LoVo (cell line): ENCODE measurements at places on chromosomes 1 and 21.

GRCh38 chr1:35319988-35320713 is 51.6 kb downstream of the ZMYM4 start:
- no peak for DNase-seq

- no peak for DNase-seq
Observed at GRCh38 chr1:36307601-36308330, 1.6 kb downstream of the SH3D21 start.

- DNase-seq, result no peak
Observed at GRCh38 chr1:34319218-34319617, 142.5 kb downstream of the C1orf94 start.

DNA sequence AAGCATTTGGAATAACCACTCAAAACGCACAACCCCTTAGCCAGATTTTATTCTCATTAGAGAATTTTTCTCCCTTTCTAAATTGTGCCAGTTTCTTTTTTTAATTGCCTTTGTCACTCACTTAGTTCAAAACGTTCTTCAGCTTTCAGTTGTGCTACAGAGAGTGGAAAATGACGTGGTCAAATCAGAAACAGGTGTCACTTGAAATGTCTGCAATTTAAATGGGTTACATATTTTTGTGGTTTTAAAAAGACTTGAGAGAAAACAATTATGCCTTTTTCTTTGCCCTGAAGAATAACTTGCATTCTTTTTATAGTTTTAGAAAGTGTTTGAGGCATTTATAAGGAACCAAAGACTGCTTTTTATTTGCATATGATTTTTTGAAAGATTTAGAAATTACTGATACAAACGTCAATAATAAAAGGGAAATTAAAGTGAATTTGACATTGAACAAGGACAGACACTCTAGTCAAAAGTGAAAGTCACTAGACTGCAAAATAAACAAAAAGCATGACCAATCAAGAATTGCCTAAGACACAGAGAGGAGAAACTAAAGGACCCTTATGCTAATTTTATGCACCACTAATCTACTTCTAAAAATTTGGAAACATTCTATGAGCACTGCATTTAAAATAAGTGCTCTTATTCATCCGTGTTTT is 191.0 kb downstream of the TPR start:
- DNase-seq, result no peak

- no peak for DNase-seq
Observed at GRCh38 chr1:1761504-1762376, 16.5 kb downstream of the NADK start.

DNA sequence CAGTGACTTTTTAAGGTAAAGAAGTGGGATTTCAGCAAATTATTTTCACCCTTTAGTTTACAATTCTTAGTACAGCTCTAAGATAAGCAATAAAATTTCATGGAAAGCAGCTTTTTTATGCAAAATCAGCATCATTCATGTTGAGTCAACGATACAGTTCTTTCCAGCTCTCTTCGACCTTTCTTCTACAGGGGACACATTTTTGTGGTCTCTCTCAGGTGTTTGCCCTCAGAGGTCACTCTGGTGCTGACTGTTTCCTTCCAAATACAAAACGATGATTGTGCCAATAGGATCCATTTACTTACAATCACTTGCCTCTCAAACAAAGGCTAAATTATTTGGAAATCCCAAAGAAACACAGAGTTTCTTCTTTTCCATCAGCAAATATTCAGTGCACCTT is 51.0 kb downstream of the PSMG1 start:
- peak; percentile 39 for DNase-seq

DNA sequence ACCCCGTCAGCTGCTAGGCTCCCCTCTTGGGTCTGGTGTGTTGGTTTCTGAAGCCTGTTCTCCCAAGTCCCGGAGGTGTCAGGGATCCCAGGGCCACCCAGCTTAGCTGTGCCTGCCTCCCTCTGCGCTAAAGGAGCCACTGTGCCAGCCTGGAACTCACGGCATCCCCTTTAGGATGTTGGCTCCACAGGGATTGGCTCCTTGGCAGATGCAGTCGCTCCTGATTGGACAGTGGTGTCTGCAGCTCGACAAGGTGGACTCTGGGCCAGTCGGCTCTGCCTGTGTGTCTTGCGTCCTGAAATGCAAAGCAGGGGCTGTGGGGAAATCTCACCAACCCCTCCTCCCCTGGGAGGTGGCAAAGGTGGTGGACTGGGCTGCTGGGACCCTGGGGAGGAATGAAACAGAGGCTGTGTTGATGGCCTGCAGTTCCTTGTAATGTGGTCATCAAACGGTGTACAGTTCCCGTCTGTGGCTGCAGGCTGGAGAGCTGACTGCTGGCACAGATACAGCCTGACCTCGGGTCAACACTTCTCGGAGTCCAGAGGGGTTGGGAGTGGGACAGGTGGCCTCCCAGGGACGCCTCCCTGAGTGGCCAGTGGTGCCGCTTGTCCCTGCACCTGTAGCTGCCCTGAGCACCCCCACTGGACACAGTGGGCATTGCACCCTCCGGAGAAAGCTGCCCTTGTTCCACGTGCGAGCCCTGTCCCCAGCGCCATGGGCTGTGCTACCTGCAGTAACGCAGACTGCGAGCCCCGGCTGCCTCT is 11.5 kb upstream of the KCNAB2 start:
- no peak for DNase-seq

- no peak for DNase-seq
Observed at GRCh38 chr1:43945674-43946235, 995 bp upstream of the IPO13 start.

GRCh38 chr1:70196333-70196732 is 9.0 kb downstream of the LRRC40 start:
- no peak for DNase-seq

DNA sequence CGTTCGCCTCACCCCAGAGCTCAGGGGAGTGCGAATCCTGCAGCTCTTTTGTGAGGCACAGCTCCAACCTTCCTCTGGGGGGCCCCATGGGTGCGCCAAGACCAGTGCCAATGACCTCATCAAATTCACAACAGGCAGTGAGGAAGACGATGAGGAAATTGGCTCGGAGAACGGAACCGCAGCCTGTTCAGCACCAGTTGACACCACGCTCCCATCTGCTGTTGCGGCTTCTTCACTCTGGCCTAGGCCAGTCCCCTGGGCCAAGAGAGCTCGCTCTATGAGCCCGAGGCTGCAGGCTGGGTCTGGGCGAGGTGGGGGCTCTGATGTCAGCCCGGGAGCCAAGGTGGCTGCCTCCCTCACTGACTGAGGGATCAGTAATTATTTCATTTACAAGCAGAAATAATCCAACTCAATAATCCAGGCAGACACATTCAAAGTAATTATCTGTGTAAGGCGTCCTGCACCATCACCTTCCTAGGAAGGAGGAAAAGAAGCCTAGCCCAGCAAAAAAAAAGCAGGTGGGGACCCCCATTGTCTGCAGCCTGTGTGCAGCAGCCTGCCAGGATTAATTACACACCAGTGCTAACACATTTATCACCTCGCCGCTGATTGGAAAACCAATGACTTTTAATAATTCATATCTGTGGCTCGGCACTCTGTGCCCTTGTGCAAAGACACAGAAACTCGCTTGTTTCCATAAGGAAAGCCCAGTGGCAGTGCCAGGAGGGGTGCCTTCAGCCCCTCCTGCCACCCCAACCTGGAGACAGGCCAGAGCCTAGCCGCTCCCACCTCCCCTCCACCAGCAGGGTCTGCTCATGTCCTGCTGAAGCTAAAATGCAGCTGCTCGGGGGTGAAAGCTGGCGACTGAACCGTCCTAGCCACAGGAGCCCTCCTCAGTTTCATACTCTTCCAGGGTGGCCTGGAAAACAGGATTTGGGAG is 1.9 kb downstream of the PLEKHA6 start:
- no peak for DNase-seq

GRCh38 chr1:76428028-76428427 is 353.5 kb downstream of the ST6GALNAC3 start:
- DNase-seq, result no peak

- DNase-seq, result no peak
Observed at GRCh38 chr1:228210712-228211530, 3.1 kb downstream of the OBSCN start.

DNA sequence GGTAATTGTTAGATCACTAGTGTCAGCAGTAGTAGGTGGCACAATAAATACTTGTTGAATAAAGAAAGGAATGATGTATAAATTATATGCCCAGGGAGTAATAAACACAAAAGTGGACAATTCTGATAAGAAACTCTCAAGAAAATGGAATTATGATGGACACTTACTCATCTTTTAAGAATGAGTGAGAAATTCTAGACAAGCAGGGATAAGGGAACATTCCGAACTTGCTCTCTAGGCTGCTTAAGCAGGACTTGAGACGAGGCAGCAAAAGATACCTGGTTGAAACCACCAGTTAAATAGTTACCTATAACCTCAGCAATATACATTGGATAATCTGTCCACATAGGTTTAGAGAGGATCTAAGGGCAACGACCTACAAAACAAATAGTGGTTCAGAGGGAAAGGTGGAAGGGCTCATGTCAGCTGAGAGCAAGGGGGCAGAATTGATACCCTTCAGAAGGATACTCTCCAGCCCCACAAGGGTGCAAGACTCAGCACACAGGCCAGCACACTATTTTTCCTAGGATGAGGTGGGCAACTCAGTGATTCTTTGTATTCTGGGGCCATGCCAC is 46.3 kb downstream of the XCL2 start:
- no peak for DNase-seq

DNA sequence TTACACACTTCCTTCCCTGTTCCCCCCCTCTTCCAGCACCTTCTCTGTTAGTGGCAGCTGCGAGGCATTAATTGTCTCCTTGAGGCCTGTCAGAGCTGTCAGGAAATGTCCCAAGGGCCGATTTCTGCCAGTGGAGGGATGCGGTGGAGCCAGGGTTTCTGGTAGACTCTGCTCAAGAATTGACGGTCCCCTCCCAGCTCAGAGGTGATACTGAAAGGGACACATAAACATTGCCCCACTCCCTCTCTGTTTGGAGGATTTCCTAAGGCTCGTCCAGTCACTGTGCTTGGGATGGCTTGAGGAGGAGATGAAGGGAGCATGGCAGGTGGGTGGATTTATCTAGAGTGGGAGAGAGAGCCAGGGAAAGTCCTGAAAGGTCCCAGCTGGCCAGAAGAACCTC is 61.4 kb upstream of the CD34 start:
- DNase-seq, result no peak

DNA sequence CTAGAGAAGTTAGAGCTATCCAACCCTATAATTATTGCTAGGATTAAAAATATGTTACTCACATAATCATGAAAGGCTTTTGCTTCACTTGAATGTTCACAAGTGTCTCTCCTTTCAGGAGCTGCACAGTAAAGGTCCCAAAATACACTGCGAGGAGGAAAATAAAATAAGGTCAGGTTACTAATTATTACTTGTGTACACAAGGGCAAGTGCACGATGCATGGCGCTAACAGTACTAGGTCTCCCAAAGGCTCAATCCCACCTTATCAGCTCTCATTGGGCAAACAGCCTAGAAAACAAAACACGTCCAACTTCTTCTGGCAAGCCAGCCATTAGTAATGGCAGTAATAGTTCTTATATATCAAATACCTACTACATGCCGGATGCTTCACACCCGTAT is 4.4 kb downstream of the SSBP3 start:
- DNase-seq, result no peak

GRCh38 chr1:80385650-80386049 is 1379.1 kb upstream of the ADGRL4 start:
- DNase-seq, result no peak

- DNase-seq, result no peak
Observed at GRCh38 chr1:85599076-85599491, 18.5 kb downstream of the CCN1 start.

- DNase-seq, result no peak
Observed at GRCh38 chr1:92993581-92993980, 32.3 kb upstream of the DIPK1A start.

DNA sequence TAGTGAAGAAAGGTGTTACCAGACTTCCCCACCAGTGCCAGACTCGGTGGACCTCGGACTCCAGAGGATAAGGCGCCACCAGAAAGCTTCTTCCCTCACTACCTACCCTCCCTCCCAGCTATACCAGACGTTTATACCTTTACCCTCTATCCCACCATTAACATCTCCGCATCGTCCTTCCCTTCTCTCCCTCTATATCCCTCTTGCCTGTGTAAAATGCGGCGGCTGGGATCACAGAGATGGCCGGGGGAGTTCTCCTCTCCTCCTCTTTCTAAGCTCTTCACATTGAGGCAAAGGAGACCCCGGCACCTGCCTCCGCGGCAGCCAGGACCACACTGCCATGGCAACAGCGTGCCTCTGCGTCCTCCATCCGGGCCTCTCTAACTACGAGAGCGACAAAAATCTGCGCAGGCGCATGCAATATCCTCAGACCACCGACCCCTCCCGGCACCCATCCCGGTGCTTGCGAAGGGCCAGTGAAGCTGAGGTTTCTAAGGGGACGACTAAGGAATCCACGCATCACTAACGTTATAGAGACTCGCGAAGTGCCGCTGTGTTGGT is at the start of gene CCDC181:
TSS of gene CCDC181 (minus strand) at position 394 of the 561 bp plus-strand sequence. CDS start 2,547 bp downstream, outside the sequence.
- no peak for DNase-seq

DNA sequence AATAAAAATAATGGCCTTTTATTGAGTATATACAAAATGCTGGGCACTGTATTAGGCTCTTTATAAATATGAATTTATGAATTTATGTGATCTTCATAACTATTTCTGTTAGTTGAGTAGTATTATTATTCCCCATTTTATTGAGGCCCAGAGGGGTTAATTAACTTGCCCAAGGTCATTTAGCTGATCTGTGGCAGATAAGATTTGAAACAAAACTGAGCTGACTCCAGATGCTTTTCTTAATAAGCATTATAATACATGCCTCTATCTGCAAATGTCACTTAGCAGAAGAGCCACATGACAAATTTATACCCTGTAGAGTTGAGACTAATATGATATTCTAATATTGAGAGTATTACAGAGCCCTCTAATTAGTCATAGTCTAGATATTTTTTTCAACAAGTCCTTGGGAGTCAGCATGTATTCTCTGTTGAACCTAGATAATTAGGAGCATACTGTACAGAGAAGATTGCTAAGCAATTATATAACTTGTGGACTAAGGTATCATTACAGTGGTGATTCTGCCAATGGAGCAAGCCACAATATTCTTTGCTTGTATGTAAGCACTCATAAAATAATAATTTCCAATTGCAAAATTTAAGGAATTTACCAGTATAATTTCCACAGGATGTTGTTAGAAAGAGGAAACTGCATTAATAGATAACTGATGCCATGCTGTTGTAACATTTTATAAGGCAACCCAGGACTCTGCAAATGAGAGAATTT is 112.0 kb downstream of the LRRC40 start:
- DNase-seq, result no peak

- DNase-seq, result no peak
Observed at GRCh38 chr1:238474263-238474662, 583.5 kb upstream of the ZP4 start.

- no peak for DNase-seq
Observed at GRCh38 chr1:15244813-15245212, 2.2 kb upstream of the FHAD1 start.

GRCh38 chr21:25273959-25274358 is 333.3 kb downstream of the MRPL39 start:
- DNase-seq, result no peak

GRCh38 chr21:46060596-46061061 is 37.3 kb upstream of the COL6A2 start:
- DNase-seq, result no peak

- no peak for DNase-seq
Observed at GRCh38 chr21:27017246-27017645, 50.4 kb upstream of the ADAMTS5 start.

GRCh38 chr1:43510621-43511020 is 20.1 kb upstream of the PTPRF start:
- DNase-seq, result no peak
